ENCODE measurements at places on chromosomes 4 and X.

GRCh38 chrX:77693594-77693993 is 92.4 kb downstream of the ATRX start:
- no peak for DNase-seq

GRCh38 chrX:99939883-99940232 is 470.2 kb downstream of the PCDH19 start:
- DNase-seq: no peak

DNA sequence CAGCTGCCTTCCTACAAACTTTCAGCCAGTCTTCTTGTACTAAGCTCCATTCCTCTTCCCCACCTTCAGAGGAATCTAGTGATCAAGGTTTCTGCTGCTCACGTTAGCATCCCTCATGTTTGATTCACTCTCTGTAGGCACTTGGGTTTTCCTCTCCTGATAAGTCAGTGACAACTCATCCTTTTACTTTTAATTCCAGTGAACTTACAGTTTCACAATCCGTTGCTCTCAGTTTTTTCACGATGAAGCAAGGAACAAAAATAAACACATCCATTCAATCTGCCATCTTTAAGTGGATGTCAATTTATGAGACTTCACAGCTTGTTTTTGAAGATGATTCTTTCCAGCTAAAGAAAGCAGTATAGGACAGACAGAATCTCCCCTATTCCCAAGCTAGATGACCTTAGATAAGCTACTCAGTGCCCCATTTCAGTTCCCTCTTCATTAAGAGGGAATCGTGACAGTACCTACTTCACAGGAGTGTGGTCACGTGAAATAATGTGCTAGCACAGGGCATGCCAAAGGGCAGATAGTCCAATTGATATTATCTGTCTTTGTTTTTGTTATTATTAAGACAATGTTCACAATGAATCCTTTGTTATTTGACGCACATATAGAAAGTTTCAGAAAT is 234.3 kb downstream of the PALLD start:
- no peak for DNase-seq

DNA sequence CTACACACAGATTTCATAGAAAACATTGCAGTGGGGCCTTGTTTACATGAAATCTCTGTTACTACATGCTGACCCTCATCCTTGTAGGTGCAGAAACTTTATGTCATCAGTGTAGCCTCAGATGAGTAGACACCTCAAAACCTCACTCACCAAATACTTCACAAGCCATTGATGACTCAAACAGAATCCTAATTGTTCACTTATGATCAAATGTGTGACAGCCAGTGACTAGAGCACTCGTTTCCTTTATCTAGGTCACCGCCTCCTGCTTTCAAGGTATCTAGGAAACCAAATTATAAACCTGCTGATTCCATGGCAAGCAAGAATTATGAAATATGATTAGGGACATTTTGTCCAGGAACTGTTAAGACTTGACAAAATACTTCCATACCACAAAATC is 255.8 kb upstream of the GPRIN3 start:
- no peak for DNase-seq

- no peak for DNase-seq
Measured at GRCh38 chr4:38382520-38382919, 281.5 kb upstream of the KLF3 start.

DNA sequence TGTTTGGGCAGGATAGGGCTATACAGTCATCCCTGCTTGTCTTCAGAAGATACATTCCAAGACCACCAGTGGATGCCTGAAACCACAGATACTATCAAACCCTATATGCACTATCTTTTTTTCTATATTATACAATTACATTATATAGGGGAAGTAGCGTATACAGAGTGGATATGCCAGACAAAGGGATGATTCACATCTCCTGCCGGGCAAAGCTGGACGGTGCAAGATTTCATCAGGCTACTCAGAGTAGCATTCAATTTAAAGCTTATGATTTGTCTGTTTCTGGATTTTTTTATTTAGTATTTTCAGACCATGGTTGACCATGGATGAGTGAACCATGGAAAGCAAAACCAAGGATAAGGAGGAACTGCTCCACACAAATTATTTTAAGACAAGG is 7.0 kb upstream of the AMTN start:
- no peak for DNase-seq

- no peak for DNase-seq
Measured at GRCh38 chr4:186203406-186203805, 12.0 kb downstream of the CYP4V2 start.

- no peak for DNase-seq
Measured at GRCh38 chr4:2275546-2276251, 13.8 kb upstream of the MXD4 start.

- DNase-seq: no peak
Measured at GRCh38 chr4:67207941-67208441, 337.3 kb downstream of the CENPC start.

GRCh38 chrX:71998836-71999509 is 88.3 kb downstream of the NHSL2 start:
- peak; percentile 58 for DNase-seq

DNA sequence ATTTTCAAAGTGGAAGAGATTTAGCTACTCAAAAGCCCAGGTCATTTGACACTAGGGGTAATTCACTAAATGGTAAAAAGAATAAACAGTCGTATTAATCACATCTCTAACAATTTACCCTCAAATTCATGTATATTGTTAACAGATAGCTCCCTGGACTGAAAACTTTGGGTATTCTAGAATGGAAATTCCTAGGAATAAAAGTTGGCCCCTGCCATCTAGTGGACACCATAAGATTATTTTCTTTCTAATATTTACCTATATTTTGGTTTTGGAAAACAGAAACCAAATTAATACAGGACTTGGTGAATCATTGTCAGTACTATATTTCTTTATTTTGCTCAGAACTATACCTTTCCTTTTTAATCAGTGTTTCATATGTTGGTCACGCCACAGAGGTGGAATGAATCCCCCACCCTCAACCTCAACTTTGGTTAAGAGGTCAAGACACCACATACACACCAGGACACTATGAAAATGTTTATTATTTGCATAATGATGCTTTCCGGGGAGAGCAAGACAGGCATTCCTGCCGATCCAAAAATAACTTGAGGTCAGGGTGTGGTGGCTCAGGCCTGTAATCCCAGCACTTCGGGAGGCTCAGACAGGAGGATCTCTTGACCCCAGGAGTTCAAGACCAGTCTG is 96.2 kb upstream of the APOOL start:
- no peak for DNase-seq

DNA sequence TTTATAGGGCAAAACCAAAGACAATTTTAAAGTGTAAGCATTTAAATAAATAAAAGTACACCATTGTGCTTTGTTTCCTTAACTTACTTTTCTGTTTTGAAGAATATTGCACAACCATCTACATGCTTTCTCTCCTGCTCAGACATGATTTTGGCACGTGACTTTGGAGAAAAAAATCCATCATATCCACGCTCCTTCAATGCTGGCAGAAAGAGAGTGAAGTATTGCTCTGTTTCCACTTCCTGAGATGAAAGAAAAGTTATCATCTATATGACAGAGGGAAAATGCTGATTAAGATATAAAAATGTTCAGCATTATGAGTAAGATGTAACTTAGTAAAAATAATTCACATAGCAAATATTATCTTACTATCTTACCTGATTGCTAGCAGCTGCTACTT is 77.1 kb downstream of the CNOT6L start:
- no peak for DNase-seq

DNA sequence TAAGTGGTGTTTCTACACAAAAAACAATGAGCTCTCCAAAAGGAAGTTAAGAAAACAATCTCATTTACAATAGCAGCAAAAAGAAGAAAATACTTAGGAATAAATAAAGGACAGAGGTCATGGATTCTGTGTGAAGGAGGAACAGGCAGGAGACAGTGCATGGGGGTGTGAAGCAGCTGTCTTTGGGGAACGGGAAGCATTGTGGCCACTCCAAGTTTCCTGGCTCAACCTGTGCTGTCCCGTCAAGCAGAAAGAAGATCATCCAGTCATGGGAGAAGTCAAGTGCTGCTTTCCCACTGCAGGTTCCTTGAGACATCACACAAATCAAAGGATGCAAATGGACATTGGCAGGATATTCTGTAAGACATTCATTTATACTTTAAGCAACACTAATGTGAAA is 66.1 kb upstream of the MAML3 start:
- no peak for DNase-seq

GRCh38 chrX:46863072-46863471 is 26.2 kb downstream of the RP2 start:
- DNase-seq: no peak

DNA sequence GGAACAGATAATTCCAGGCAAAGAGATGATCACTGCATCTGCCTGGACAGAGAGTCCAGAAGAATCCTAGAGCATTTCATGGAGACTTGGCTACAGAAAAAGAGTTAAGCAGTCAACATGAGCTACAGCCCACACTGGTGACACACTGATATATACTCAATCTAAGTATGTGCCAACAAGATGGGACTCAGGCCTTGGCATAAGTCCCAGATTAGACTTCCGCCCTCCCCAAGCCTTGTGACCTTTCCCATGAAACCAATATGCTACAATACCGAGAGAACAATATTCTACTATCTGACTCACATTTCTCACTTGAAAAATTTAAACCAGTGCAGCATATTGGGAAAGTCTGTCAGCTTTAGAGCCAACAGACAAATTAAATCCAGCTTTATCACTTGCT is 65.7 kb upstream of the SLITRK2 start:
- DNase-seq: no peak

DNA sequence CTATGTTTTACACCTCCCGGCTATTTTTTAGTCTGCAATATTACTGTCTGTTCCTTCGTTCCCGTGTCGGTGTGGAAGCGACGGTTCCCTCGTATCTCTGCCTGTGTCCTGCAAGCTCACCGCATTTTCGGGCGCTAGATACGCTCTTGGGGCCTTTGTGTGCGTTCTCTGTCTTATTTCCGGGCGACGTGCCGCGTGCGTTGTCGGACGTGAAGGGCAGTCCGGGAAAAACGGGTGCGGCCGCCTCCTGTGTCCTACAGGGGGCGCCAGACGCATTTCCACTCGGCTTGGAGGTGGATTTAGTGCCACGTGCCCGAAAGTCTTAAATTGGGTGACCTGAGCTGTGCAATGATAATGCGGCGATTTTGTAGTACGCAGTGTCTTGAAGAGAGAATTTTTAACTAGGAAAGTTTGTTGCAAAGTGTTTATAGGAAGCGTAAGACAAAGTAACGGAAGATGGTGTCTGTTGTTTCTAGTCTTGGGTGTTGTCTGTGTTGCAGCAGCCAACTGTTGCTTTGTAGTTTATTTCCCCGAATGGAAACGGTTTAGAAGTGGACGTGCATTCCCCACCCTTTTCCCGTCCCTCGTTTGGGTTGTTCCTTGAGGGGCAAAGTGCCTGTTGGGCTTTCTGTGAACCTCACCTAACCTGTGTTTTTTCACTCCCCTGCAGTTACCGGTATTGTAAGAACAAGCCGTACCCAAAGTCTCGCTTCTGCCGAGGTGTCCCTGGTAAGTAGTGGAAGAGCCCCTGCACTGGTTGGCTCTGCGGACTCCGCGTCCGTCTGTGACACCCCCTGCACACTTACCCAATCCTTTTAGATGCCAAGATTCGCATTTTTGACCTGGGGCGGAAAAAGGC is 720 bp downstream of the RPL10 start:
- peak; percentile 75 for DNase-seq

- no peak for DNase-seq
Measured at GRCh38 chr4:10524196-10524833, 67.1 kb upstream of the ZNF518B start.

GRCh38 chrX:125203737-125204578 is 115.7 kb upstream of the TEX13C start:
- peak; percentile 6 for DNase-seq

GRCh38 chrX:2723286-2723879 is 28.5 kb upstream of the XG start:
- no peak for DNase-seq

DNA sequence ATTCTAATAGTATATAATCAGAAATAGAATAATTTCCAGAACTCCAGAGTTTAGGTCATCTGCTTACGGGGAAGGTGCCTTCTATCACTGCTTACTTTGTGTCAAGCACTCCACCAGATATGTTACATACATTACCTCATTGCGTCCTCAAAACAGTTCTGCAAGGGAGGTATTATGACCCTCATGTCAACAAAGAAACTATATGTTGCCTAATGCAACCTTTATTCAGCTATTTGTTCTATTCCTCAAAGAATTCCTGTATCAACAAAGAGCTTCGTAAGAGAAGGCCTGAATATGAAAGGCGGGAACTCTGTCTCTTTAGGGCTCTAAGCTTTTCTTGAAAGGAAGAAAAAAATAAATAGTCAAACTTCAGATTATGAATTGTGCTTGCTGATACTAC is 114.7 kb downstream of the PDLIM5 start:
- DNase-seq: no peak

DNA sequence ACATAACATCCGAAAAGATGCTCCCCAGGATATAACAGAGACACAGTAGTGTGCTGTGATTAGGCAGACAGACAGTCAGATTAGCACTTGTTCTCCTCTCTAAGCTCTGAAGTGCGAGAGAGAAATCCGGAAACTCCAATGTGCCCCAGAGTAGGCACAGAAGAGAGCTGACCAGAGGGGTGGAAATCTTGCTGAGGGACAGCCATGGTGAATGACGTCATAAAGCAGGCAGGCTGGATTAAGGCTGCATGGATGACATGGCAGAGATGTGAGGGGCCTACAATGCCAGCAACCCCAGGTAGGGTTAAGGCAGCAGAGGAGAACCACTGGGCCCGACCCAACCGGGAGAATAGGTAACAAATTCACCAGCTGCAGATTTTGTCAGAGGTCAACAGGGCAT is 53.3 kb downstream of the MEPE start:
- no peak for DNase-seq

DNA sequence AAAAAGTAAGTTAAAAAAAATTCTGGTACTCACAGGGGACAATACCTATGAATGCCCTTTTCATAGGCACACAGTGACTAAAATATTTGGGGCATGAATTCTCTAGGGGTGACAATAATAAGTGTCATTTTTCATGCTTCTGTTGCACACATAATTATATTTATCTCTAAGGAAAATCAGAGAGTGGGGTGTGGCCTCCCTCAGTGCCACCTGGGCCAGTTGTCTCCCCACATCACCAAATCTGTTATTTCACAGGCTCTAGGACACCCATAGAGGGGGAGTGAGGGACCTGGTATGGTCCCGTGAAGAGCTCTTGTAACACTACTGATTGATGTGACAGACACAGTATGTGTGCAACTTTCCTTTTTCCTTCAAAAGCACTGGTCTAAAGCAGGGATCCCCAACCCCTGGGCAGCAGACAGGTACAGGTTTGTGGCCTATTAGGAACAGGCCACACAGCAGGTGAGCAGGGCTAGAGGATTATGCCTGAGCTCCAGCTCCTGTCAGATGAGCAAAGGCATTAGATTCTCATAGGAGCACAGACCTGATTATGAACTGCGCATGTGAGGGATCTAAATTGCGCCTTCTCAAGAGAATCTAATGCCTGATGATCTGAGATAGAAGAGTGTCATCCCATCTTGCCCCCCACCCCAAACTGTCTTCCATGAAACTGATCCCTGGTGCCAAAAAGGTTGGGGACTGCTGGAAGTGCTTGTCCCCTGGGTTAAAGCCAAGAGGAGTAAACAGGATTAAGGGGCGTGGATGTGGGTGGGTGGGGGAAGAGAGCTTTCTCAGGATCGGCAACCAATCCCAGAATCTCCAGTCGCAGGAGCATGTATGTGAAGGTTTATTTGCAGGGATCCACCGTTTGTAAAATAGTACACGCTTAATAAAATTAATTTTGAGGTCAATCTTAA is 856 bp downstream of the SLC9B1 start:
- no peak for DNase-seq

All from CD8-positive, alpha-beta T cell (primary cell).